ENCODE measurements at places on chromosomes 16 and 17.

- no peak for DNase-seq
Observed at GRCh38 chr17:15236281-15237105, 28.6 kb downstream of the PMP22 start.

- DNase-seq = no peak
Observed at GRCh38 chr16:80912651-80913050, 94.0 kb downstream of the CMC2 start.

- no peak for DNase-seq
Observed at GRCh38 chr16:53745086-53745485, 41.1 kb downstream of the FTO start.

DNA sequence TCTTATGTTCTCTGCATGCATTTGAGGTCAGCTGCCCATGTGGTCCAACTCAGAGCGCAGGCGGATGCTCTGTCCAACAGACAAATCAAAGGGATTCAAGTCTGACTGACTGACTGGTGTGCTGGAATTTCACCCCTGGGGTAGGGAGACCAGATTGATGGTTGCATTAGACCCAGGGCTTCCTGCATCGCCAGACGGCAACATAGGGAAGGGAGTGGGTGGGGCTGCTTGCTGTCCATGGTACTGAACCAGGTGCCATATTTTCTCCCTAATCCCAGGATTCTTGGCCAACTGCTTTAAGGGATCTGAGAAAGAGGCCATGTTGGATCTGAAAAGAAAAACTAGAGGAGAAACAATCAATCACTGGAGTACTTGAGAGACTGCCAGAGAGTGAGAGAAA, 332.0 kb downstream of the XYLT1 start:
- no peak for DNase-seq

DNA sequence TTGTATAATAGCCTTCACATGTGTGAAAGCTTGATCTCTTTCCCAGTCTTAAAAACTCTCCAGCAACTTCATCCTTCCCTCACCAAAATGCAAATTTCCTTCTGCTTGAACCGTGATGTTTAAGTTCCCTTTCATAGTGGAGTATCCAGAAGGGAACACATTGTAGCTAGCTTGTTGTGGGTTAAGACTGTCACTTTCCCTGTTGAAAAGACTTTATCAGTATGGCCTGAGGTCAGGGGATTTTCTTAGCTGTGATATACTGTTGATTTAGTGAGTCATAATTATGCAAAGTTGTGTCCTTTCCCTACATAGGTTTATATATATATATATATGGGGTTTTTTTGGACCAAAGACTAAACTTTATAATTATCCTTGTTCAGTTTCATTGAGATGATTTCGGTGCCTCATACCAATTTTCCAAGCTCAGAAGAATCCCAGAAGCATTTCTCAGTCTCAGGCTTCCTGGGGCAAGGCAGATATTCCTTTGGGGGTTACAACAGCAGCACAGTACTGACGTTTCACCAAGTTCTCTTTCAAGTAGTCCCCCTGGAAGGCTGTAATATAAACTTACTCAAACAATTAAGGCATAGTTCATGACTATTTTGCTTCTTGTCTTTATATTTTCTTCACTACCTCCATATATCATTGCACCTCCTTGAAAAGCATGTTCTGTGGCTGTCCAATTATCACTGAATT, 35.7 kb downstream of the ESRP2 start:
- DNase-seq = no peak

DNA sequence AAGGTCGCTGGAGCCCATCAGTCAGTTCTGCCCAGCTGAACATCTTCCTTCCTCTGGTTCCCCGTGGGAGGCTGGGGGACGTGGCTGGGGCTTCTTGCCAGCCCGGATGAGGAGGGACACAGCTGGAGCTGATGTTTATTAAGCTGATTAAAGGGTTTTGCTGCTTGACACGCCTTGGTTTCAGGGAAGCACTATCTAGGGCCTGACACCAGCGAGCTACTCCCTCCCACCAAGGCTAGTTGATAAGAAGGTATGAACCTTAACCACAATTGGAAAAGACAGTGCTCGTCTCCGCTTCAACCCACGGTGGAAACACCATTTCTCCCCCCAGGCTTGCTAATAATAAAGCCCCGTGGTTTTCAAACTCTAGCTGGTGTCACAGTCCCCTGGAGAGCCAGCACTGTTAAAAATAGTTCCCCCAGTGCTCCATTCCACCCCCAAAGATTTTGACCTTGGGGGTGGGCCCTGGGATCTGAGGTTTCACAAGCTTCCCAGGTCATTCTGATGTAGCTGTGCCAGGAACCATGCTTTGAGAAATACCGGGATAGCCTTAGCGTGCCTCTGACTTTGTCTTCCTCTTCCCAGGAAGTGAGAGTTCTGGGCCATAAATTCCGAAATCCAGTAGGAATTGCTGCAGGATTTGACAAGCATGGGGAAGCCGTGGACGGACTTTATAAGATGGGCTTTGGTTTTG, 5.5 kb downstream of the DHODH start:
- no peak for DNase-seq

GRCh38 chr17:66583112-66583748, 251.7 kb upstream of the CACNG5 start:
- no peak for DNase-seq

DNA sequence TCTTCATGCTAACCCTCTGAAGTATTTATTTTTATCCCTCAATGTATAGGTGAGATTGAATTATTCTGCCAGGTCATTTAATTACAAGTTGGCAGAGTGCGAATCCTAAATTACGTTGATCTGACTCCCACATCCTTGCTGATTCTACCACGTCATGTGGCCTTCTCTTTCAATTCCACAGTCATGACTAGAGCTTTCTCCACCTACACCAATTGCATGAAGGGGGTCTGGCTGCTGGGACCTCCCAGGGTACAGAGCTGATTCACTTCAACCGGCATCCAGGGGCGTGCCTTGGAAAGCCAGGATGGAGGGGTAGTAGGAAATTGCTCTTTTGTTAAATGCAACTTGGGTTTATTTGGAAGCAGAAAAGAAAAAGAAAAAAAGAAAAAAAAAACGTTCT, 41.1 kb upstream of the CDH13 start:
- DNase-seq = no peak

DNA sequence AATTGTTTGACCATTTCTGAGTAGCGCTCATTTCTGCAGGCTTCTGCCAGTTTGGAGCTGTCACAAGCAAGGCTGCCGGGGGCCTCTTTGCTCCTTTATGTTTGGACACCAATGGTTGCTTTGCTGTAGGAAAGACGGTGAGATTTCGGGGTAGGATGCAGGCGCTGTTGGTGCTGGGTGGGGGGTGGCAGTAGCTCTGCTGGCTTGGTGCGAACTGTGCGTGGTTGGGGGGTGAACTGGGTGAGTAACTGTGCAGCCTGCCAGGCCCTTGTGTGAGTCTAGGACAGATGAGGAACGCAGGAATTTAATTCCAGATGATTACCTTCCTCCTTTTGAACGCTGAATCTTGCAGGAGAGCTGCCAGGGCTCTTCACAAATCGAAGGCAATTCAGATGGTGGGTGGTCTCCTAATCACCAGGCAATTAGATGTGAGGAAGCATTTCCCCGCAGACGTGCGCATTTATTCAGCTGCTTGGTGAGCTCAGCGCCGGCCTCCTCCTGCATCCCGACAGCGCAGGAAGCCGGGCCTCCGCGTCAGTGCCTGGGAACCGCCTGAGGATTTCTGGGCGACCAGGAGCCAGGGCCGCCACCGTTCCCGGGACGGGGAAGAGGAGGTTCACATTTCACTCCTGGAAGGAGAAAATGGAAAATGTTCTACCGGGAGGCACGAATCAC, 154.4 kb downstream of the FOXL1 start:
- DNase-seq = no peak

DNA sequence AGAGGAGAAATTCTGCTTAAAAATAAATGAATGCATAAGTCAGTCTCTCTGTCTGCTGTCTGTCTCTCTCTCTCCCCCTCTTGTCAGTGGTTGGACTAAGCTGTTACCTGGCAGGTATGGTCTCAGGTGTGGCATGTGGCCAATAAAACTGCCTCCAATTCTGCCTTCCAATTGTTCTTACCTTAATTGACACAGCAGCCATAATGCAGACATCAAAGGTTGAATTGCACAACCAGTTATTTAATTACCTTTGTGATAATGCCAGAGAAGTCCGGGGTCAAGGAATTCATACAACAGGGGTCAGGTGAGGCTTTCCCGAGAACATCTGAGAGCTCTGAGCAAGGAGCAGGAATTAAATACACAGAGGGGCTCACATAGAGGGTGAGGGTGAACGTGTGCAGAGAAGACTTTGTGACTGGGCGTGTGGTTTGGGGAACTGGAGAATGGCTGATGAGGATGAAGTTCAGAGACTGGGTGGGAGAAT, 78.8 kb upstream of the CDYL2 start:
- DNase-seq = no peak

DNA sequence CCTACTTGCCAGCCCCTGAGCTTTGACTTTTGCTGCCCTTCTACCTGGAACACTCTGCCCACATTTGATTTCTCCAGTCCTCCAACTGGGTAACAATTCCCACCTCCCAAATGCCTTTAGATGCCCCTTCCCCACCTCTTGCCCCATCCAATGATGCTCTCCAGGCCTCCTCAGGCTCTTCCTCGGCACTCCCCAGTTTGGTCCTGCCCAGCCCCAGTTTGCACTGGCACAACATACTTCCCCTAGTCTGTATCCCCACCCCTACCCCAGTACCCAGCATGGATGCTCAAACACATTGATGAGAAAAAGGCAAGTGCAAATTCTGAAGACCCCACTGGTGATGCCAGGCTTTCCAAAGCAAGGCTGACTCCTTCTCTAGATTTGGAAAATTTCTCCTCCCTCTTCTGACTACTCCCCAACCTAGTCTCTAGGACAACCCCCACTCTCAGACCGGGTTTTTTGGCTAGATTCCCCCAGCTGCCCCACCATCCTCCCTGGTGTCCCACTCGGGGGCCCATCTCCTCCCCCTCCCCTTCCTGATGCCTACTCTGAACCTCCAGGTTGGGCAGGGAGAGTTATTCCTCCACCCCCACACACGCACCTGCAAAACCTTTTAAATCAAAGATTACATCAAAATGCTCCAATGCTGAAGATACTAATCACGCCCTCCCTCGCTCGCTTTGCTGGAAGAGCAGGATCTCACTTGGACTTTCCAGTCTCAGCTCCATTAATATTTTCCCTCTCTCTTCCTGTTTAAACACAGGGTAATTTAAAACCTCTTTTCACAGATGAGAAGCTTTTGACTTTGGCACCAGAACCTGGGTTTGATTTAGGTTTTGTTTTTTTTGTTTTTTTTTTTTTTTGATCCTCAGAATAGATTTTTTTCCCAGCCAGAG, 94.9 kb downstream of the TMEM132E start:
- no peak for DNase-seq

DNA sequence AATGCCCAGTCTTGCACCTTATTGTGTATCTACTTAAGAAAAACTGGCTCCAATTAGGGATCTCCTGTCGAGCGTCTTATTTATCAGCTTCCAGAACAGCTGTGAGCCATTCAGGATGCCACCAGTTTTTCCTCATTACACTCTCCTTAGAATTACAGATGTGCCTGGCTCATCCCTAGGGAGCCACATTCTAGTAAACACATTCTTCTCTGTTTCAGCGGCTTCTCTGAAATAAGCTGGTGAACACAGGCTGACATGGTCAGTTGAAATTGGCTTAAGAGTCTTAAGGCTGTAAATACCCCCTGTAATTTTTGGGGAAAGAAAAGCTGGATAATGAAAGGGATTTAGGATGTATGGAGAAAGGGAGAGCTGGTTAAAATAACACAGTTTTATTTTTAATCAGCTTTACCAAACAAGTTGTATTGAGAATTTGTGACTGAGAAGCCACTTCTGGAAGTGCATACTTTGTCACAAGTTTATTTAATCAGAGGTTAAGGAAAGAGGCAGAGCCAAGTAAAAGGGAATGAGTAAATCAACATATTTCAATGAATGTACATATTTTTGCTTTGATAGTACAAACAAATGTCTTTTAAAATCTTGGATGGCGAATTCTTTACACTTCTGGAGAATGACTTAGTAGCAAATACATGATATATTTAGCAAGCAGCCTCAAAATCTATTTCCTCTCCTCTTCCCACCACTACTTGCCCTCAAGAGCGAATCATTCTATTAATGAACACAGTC, 562.0 kb upstream of the GOT2 start:
- no peak for DNase-seq
